Non-pigmented ciliary epithelial cell (primary cell): ENCODE measurements at places on chromosomes 16 and 17.
A peak's percentile ranks its signal among the peaks of the same experiment; 100 is the strongest.

DNA sequence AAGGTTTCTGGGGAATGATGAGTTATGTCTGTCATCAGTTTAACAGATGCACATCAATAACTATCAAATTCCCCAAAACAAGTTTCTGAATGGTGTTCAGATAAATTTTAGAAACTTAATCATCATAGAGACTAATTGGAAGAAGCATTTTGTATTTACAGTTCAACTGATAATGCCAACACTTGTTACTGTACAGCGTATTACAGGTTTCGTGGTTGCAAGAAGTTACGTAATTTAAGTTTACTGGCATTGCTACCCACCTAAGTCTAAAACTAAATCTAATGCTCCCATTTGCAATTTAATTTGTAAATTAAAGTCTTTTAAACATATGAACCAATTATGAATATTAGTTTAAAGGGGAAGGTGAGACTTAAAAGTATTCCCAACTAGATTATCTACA is 3.0 kb downstream of the SRSF1 start:
- DNase-seq, result no peak

DNA sequence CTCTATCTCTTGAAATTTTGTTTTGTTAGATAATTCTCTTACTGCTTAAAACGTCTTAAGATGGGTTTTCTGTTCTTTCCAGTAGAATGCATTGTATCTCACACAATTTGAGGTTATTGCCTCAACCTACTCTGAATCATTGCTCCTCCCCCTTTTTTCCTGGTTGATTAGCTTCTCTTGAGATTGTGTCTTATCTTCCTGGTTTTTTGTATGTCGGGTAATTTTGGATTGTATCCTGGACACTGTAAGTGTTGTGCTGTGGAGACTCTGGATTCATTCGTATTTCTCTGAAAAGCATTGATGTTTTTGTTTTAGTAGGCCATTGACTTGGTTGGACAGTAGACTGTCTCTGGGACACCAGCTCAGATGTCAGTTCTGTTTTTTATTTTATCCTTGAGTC is 26.1 kb downstream of the PRKCB start:
- no peak for DNase-seq

DNA sequence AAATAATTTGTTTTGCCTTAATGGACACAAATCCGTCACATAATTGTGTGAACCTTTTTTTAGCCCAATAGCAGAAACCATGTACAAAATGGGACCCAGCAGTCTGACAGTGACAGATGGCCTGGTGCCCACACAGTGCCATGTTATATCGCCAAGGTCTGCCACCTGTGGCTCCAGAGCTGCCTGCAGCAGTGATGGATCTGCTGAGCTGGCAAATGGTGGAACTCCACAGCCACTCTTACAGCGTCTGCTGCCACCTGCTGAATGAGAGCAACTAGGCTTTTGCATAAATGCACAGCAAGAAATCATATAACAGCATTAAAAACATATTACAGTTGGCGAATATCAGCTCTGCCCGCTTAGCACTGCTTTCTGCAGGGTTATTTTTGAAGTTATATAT is 59.4 kb downstream of the NUP93 start:
- DNase-seq, result no peak

GRCh38 chr16:89602273-89602951 is 11.0 kb upstream of the DPEP1 start:
- peak; percentile 75 for DNase-seq

DNA sequence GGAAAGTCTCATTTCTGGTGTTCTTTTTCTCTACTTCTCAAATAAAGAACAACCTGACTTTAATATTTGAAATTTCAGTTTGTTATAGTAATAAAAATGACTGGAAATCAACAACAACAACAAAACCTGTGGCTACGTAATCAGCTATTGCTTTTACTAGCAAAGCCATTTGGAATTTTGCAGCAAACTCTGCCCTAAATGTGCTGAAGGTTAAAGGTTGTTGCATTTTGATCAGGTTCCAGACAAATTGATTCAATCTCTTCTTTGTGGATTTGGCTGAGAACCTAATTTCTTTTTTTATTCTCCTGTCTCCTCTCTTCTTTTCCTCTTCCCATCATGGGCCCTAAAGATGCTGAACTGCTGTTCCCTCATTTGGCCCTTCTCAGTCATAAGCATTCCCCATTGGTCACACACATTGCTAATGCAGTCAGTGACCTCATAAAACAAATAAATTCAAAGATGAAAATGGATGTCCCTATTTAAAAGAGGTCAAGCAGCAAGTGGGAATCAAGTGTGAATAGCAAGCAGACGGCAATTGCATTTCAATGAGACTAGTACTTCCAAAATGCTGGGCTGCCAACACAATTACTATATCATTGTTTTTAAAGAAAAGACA is 795.1 kb upstream of the CDH8 start:
- no peak for DNase-seq

DNA sequence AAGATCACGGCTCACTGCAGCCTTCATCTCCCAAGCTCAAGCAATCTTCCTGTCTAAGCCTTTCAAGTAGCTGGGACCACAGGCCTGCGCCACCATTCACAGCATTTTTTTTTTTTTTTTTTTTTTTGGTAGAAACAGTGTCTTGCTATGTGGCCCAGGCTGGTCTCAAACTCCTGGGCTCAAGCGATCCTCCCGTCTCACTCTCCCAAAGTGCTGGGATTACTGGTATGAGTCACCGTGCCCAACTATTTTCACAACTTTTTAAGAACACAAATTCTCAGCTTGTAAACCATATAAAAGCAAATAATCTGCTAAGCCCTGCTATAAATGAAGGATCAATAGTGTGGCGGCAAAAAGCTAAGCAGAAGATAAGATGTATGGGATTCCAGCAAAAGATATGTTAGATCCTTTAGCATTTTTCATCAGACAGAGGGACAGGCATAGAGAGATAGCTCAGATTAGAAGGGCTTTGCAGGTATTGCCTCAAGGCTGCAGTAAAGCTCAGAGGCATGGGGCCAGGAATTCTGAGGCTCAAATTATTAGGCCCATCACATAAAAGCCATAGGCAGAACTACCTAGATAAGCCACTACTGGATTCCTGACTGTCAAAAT is 55.1 kb downstream of the EMP2 start:
- DNase-seq, result no peak

DNA sequence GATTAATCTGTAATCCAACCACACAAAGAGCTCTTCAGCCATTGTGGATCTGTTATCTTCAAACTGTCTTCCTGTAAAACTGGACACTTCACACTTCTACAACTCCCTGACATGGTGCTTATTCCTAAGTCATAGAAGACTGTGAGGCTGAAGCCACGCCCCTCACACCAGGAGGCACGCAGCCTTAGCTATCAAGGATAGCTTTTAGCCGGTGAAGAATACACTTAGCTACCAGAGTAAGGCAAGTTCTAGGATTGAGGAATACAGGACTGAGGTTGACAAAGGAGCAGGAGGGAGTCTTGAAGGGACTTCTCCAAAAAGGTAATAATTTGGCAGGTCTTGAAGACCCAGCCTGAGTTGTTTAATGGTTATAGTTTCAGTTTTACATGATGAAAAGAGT is 79.8 kb upstream of the GAS7 start:
- DNase-seq, result no peak

DNA sequence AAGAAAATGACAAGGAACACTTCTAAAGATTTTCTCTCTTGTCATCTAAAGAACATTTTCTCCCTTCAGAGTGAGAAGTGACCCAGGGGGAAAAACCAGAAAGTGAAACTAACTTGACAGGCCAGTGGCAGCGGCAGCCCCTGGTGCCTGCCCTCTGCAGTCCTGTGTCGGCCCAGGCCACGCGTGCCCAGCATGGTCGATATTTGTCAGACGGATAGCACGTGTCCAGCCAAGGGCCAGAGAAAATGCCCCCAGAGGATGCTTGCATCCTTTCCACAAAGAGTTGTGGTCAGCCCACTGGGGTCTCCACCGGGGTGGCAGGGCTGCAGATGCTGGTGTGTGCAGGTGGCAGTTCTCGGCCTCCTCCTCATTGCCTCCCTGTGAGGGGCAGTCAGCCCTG is 176.6 kb downstream of the RAB11FIP4 start:
- DNase-seq, result no peak

DNA sequence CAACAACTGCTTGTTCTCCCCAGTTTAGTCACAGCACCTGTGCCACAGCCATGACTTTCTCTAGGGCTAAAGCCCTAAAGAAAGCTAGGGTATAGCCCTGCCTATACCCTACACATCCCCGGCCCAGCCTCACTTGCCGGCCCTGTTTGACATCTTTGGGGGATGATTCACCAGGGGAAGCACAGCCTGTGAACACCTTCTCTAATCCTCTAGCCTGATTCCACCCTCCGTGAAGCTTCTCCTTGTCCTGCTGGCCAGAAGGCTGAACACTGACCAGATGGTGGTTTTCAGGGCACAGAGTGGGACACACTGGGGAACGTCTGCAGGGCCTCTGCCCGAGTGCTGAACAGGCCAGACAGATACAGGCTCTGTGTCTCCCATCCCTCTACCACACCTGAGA is 6.0 kb downstream of the CLEC16A start:
- no peak for DNase-seq

- no peak for DNase-seq
Observed at GRCh38 chr17:83081684-83082201, 2.3 kb downstream of the METRNL start.
